ENCODE measurements at places on chromosomes 7 and 10.

- DNase-seq, result peak; percentile 28
Observed at GRCh38 chr10:13100349-13101294, 659 bp downstream of the OPTN start.

DNA sequence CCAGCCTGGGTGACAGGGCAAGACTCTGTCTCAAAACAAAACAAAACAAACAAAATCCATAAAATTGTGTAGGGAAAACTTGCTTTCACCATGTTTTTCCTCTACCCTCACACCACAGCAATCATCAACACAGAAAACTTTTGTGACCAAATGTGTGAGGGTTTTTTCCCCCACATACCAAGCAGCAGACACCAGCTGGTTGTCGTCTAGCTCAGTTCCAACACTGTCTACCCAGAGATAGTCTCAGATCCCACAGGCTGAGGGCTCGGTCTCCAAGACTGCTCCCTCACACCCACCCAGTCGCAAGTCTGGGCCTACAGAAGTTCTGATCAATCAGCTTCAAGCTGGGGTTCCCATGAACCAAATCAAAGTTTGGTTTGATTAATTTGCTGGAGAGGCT is 322.4 kb upstream of the MAGI2 start:
- DNase-seq, result no peak

GRCh38 chr10:118397391-118397790 is 55.3 kb upstream of the FAM204A start:
- no peak for DNase-seq

DNA sequence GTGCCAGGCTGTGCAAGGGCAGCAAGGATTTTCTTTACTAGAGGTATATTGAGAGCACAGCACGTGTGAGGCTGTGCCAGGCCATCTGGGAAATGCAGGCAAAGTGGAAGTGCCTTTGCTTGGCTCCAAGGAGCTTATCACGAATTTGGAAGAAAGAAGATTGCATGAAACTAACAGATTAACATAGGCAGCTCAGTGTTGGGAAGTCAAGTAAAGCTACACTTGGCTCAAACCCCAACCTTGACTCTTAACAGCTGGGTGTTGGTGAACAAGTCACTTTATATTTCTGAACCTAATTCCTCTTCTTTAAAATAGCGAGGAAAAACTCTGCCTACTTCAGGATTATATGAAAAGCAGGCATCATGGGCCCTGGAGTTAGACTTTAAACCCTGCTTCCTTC is 105.2 kb downstream of the PLCE1 start:
- DNase-seq, result no peak

DNA sequence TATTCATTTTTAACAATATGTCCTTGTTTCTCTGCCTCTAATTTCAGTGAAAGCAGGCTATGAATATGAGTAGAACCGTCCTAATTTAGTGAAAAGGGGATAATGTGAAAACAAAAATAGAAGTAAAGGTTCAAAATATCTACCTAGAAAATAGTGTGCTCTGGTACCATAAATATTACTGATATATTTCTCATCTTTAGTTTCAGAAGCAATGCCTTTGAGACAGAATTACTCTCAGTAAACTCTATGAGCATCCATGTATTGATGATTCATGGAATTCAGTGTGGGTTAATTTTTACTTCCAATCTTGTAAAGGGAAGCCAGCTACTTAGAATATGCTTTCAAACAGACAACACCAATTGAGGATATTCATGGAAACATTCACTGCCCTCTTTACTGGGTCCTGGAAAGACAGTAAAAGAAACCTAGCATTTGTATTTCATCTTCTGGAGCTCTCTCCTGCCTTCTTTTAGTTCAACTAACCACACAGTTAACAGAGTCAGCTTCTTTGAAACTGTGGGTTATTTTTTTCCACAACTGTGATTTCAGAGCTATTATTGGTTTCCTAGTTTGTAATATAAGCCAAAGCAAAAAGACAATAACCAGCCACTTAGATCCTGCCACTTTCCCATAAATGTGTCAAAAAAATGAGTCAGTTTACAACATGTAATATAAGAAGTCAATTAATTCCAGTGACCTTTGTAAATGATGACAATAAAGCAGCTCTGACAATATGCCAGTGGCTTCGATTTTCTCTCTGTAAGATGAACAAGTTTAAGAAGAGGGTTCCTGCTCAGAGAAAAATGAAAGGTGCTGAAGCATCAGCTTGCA is 1.7 kb downstream of the LRRN3 start:
- DNase-seq, result no peak

DNA sequence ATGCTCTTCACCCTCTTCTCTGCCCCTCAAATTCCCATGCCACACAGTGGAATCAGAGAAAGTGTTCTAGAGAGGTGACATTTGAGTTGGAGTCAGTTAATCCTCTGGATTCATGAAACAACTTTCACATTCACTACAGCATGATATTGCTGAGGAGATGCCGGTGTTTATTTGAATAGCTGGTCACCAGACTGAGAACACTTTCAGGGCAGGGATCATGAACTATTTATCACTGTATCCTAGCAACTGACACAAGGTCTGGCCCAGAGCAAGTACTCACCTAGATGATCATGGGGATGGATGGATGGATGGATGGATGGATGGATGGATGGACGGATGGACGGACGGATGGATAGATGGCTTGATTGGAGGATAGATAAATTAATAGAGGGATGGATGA is 116.7 kb upstream of the ZMIZ1 start:
- no peak for DNase-seq

DNA sequence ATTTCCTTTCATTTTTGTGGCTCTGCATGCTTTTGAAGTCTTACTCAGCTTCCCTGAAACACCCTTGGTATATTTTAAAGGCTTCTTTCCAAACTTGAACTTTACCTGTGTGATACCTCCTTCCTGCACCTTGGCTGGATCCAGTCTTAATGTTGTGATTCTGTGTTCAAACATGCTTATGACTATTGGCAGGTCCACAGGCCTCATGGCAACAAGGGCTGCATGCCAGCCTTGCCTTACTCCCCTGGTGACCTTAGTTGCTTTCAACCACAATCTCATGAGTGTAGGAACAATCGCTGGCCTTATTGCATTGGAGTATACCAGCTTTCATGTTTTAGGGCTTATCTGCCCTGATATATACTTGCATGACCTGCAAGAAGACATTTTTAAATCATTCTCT is 238.7 kb downstream of the KIF20B start:
- no peak for DNase-seq

GRCh38 chr7:150489782-150490181 is 24.9 kb upstream of the GIMAP7 start:
- no peak for DNase-seq

DNA sequence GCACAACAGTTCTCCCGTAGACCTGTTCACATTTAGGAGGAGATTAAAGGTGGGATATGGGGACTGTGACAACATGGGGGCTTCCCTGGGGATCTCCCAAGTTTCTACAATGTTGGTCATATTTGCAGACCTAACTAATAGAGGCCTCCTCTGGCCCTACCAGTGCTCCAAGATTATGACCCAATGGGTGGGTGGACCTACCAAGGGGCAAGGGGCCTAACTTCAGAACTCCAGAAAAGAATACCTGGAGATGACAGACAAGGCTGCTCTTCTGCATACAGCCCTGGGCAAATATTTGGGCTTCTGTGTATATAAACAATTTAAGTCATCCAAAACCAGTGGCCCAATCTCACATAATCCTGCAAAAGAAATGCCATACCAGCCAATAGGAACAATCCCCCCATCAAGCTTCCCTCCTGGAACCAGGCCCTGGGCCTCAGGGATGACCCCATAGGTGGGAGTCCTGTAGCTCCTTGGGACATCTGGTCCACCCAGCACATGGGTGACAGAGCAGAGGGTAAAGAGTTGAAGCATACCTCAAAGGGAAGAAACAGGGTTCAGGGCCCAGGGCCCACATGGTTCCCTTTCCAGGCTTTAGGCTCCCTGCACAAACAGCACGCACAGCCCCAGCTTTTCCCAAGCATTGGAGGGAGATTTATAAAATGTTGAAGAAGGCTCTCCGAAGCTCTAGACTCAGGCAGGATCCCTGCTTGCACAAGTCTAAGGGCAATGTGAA is 86.1 kb upstream of the CHST15 start:
- DNase-seq, result no peak

DNA sequence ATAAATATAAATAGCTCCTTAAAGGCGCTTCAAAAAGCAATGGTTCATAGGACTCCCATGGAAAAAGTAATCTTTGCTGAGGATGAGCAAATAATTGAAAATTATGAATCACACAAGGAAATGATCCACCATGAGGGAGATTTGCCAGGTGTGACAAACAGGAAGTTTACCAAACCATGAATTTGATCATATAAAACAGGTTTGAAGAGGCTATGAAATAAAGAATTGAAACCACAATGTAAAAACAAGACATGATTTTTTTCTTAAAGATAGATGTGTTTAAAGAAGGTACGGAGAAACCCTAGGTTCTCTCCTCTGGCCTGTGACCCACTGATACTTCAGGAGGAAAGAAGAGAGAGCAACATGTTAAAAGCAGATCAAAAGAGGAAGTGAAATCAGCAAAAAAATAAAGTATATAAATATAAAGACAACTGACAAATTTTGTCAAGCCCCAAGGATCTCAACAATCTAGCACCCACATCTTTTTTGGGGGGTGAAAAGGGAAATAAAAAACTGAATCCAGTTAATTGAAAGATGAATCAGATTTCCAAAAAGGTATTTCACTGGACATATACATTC is 111.3 kb upstream of the ASAH2 start:
- no peak for DNase-seq

- DNase-seq, result no peak
Observed at GRCh38 chr7:101999393-101999792, 182.0 kb downstream of the CUX1 start.

- no peak for DNase-seq
Observed at GRCh38 chr7:85232068-85232467, 45.2 kb upstream of the SEMA3D start.

DNA sequence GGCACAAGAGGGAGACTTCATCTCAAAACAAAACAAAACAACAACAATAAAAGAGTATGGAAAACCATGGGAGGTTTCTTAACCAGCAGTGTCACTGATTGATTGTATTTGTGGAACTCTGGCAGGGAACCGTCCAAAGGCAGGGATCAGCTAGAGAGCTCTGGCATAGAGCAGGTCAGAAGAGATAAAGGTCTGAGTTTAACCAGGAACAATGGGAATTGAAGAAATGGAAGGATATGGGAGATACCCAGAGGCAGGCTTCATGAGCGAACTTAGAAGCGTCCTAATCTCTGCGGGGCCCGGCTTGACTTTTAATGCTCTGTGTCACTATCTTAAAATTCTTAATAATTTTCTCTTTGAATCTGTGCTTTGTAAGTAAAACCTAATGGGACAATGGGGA is 10.4 kb upstream of the FAM3C start:
- no peak for DNase-seq

- DNase-seq, result no peak
Observed at GRCh38 chr10:112855134-112855533, 94.9 kb upstream of the TCF7L2 start.

DNA sequence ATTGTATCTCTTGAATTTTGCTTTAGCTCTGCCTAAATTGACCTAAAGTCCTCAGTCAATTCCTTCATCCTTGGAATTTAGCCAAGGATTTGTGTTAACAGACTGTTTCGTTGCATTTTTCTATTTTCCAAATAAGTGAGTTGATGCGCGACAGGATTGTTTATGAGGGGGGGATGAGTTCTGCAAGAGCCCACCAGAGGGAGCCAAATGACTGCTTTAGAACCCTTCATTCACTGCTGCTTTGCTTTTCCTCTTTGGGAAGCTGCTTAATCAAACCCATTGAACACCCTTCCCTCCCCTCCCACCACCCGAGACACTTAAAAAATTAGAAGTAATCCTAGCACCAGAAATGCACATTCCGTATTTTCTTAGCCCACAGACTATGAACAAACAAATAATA is 33.7 kb upstream of the PTF1A start:
- peak; percentile 34 for DNase-seq

DNA sequence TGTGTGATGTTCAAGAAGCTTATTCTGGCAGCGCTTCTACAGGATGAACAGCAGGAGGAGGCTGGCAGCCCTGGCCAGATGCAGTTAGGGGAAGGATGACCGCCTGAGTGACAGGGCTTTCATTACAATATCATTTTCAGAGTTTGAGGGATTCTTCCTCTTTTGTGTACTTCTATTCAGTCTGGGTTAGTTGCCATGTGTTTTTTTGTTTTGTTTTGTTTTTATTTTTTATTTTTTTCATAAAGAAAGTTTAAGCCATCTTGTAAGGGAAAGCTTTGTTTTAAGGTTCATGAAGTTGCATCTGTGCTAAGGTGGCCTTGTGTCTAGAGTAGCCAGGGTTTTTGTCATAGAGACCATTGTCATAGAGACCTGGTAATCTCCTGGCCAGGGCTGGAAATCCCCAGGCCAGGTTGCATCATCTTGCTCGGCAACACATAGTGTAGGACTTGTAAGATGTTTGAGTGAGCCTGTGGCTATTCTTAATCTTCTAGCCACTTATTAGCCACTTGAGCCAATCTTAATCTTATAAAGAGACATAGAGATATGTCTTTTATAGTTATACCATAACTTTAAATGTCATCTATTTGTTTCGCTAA is 230.5 kb upstream of the TMEM229A start:
- DNase-seq, result no peak
